Spleen (tissue), 13 donors: ENCODE measurements at places on chromosomes 2 and 18. TPM values are rescaled to one million over a fixed set of nuclear protein-coding genes. Genes with fewer than 3 reads are reported as not detected.

- no peak for DNase-seq
These were observed 231.6 kb upstream of the SMAD2 start for GRCh38 chr18:48161911-48162698.

The EPB41L3 gene
- total RNA-seq = 103 TPM

The MYOM1 gene
- total RNA-seq = 1.8 TPM

GRCh38 chr2:26325851-26326250 is 20.1 kb upstream of the SELENOI start:
- DNase-seq = no peak

DNA sequence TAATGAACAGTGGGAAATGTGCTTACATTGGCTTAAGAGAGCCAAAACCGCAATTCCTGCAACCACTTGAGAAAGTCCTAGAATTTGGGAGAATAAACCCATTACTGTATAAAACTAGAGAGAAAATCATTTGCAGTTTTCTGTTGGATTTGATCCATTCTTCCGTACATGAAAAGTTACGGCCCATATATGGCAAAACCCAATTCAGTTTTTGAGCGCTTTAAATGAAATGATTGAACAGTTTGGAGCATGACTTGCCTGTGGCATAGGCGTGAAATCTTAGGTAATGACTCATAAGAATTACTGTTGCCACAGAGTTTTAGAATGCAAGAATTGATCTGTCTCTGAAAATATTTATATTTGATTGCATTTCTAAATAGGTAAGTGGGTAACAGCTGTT is 52.0 kb downstream of the PHLPP1 start:
- DNase-seq = no peak

The SLC30A3 gene
- total RNA-seq = 0.34 TPM
